ENCODE measurements at places on chromosomes 6 and 20. TPM values are rescaled to one million over a fixed set of nuclear protein-coding genes. Genes with fewer than 3 reads are reported as not detected.

LY6G6D gene
- polyA plus RNA-seq: 1.7 TPM

MYLK4 gene
- polyA plus RNA-seq: 0.42 TPM

HTR1E gene
- not detected for polyA plus RNA-seq

GMPR gene
- polyA plus RNA-seq: 5.4 TPM

RIMS1 gene
- 0.67 TPM for polyA plus RNA-seq

APOBEC2 gene
- polyA plus RNA-seq: 0.41 TPM

RSPH4A gene
- 0.28 TPM for polyA plus RNA-seq

PRDM1 gene
- polyA plus RNA-seq: 3.7 TPM

ESR1 gene
- polyA plus RNA-seq: 1.8 TPM

GTSF1L gene
- polyA plus RNA-seq: not detected

C6orf132 gene
- polyA plus RNA-seq: 4.4 TPM

BCAS1 gene
- 7.5 TPM for polyA plus RNA-seq

BPIFB4 gene
- polyA plus RNA-seq: 0.06 TPM

NR2E1 gene
- polyA plus RNA-seq: not detected

BEND3 gene
- 1.0 TPM for polyA plus RNA-seq

MTRF1L gene
- polyA plus RNA-seq: 13.0 TPM

FAM83C gene
- 0.18 TPM for polyA plus RNA-seq

FHL5 gene
- 12.8 TPM for polyA plus RNA-seq

OPN5 gene
- not detected for polyA plus RNA-seq

POPDC3 gene
- polyA plus RNA-seq: 0.37 TPM

POM121L2 gene
- 0.03 TPM for polyA plus RNA-seq

ADGRF4 gene
- 1.2 TPM for polyA plus RNA-seq

NECAB3 gene
- polyA plus RNA-seq: 33.4 TPM

MATN4 gene
- 0.58 TPM for polyA plus RNA-seq

CCN5 gene
- polyA plus RNA-seq: 20.8 TPM

VGLL2 gene
- not detected for polyA plus RNA-seq

OVOL2 gene
- 0.62 TPM for polyA plus RNA-seq

LRRN4 gene
- polyA plus RNA-seq: not detected

HCK gene
- 12.2 TPM for polyA plus RNA-seq

ARMH2 gene
- polyA plus RNA-seq: not detected

GNMT gene
- polyA plus RNA-seq: 0.52 TPM

SLC35D3 gene
- 0.09 TPM for polyA plus RNA-seq

RSPH9 gene
- 0.60 TPM for polyA plus RNA-seq

HLA-DOA gene
- polyA plus RNA-seq: 5.7 TPM

NDUFAF4 gene
- 21.6 TPM for polyA plus RNA-seq

ANKRD66 gene
- not detected for polyA plus RNA-seq

ULBP3 gene
- 1.1 TPM for polyA plus RNA-seq

NRSN2 gene
- 47.5 TPM for polyA plus RNA-seq

FERMT1 gene
- 3.4 TPM for polyA plus RNA-seq

KIF13A gene
- 41.1 TPM for polyA plus RNA-seq

TMEM200A gene
- polyA plus RNA-seq: 9.5 TPM

NKX2-4 gene
- polyA plus RNA-seq: not detected
